AG09309 (cell line): ENCODE measurements at places on chromosomes 6 and 20.

DNA sequence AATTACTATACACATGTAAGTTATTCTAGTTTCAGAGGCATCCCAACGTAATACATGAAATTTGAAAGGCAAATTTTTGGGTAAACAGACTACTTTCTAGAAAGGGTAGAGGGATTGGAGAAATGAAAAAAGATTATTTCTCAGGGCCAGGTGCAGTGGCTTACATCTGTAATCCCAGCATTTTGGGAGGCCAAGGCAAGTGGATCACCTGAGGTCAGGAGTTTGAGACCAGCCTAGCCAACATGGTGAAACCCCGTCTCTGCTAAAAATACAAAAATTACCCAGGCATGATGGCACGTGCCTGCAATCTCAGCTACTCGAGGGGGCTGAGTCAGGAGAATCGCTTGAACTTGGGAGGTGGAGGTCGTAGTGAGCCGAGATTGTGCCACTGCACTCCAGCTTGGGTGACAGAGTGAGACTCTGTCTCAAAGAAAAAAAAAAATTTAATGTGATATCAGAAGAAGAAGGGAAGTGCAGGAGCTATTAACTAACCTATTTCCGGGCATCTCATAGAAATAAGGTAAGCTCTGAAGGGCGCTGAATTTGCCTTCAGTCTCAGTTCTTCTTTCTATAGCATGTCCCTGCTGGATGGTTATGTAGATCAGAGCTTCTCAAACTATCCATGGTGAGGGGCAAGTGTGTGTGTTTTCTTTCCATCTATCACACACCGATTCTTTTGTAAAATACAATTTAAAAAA, 100.3 kb upstream of the MTHFD1L start:
- no peak for DNase-seq

DNA sequence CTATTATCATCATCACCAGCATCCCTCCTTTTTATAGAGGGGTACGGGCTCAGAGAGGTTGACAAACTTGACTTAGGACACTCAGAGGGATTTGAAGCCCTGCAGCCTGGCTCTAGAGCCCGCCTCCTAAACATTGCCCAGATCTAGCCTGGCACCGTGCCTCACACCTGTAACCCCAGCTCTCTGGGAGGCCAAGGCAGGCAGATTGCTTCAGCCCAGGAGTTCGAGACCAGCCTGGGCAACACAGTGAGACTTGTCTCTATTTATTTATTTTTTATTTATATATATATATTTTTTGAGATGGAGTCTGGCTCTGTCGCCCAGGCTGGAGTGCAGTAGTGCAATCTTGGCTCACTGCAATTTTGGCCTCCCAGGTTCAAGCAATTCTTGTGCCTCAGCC, 6.3 kb upstream of the CSE1L start:
- DNase-seq: no peak

- no peak for DNase-seq
Observed at GRCh38 chr6:6881438-6882225, 226.1 kb upstream of the RREB1 start.

DNA sequence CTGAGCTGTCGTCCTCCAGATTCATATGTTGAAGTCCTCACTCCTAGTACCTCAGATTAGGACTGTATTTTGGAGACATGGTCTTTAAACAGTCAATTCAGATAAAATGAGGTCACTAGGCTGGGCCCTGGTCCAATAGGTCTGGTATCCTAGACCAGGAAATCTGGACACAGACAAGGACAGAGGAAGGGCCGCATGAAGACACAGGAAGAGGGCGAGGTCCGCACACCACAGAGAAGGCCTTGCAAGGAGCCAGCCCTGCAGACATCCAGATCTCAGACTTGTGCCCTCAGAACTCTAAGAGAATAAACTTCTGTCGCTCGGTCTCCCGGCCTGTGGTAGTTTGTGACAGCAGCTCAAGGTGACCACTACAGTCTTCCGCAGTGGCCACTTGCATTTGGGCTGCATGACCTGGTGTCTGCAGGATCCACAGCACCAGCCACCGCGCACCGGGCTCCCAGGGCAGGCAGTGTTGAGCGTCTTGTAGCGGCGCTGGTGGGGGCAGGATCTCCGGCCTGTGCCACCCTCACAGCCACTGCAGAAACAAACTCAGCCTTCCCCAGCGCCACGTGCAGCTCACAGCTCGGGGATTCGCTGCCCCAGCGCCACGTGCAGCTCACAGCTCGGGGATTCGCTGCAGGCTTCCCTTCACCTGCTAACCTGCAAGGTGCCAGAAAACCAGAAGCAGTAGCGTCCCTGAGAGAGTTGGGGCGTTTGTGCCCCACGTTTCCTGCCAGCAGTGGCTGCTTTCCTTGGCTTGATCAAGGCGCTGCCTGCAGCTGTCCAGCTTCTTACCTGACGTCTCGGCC, 6.0 kb upstream of the RBM38 start:
- no peak for DNase-seq

- DNase-seq: no peak
Observed at GRCh38 chr6:138991206-138991605, 3.2 kb upstream of the REPS1 start.

GRCh38 chr6:98484696-98485095, 349.7 kb upstream of the POU3F2 start:
- DNase-seq: no peak

- peak; percentile 89 for DNase-seq
Observed at GRCh38 chr6:75098709-75099108, 107.1 kb downstream of the COL12A1 start.

- DNase-seq: no peak
Observed at GRCh38 chr20:47748823-47749222, 36.5 kb downstream of the SULF2 start.

DNA sequence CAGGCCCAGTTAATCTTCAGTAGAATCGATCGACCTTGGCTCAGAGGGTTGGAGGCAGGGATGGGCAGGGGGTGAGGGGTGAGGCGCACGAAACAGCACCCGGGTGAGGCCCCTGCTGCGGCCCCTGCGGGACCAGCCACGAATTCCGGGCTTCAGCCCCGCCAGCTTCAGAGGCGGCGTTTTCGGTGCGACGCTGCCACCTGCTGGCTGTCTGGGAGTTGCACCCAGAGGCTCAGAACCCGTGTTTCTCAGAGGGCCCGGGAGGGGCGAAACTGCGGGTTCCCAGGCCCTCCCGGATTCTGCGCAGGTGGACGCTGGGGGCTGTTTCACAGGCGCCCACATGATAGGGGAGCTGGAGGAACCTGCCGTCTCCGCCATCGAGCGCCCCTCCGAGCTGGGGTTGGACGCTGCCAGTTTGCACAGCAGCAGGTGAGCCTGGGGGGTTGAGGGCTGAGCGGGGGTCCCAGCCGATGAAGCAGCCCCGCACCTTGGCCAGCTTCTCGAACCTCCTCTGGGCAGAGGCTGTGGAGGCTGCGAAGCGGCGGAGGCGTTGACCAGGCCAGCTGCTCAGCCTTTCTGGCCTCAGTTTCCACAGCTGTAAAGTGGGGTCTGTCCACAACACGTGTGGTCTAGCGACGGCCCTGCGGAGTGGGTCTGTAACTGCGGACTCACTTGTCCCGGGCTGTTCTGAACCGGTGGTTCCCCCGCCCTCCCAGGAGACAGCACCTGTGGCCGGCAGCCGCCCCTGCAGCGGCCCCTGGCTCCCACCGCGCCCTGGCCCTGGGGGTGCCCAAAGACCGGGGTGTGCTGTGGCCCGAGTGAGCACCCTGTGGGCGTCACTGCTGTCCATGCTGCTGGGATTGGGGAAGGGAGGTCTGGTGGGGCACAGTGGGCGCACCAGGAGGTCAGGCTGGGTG, 2.5 kb upstream of the BHLHE23 start:
- no peak for DNase-seq

- DNase-seq: no peak
Observed at GRCh38 chr6:42449917-42450476, 1.7 kb downstream of the TRERF1 start.

- no peak for DNase-seq
Observed at GRCh38 chr6:137401088-137401487, 93.1 kb downstream of the OLIG3 start.

DNA sequence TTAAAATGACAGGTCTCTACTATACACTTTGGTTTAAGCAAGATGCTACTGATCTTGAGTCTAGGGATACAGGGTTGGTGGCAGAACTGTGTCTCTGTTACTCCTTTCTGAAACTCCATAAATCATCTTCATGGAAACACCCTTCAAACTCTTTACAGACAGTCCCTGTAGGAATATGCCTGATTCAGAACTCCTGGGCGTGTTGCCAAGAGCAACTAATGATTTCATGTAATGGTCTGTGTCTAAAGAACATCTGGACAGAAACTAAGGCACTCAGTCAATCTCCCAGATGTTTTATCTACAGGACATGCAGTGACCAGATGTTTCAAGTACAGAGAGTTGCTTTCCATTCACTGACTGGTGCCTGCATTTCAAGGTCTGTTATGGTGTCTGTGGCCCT, 464.4 kb upstream of the CHD6 start:
- no peak for DNase-seq

DNA sequence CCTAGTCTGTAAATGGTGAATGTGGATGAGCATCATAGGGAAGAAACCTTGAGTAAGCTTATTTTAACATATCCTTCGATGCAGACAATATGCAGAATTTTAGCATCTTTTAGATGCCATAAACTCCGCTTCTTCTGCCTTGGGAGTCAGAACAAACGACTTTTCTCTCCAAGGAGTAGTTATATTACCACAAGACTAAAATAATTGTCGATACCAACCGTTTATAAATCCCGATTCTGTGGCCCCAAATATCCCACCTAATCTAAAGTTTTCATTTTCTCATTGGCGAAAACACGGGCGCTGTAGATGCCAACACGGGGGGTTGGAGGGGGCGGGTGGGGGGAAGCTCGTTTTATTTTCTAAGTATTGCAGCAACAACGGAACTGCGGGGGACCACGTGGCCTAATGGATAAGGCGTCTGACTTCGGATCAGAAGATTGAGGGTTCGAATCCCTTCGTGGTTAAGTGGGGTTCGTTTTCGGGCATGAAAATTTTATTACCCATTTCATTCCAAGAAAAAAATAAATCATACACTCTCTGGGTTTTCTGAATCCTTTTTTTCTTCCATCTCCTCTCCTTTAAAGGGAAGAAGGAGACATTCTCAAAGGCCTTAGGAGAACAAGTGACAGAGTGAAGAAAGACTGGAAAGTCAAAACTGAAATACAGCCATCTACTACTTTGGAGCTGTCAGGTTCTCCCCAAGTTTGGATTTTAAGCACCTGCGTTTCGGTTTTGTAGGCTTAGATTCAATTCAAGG, 65.5 kb upstream of the BTN3A2 start:
- no peak for DNase-seq

DNA sequence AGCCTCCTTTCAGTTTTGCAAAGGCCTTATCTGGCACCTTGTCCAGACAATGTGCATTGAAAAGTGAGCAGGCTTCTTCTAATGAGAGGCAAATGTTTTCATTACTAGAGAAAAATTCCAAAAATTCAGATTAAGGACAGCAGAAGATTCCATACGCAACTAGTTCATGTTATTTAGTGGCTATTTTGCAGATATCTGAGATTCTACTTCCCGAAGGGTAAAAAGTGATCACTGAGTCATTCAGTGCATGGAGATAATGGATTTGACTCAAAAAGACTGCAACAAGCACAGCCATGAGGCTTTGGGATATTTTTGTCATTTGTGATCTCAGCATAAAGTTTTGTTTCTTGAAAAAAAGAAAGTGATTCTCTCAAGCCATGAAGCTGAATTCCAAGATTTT, 29.9 kb downstream of the METTL24 start:
- peak; percentile 43 for DNase-seq

- DNase-seq: no peak
Observed at GRCh38 chr20:49338061-49338460, 60.2 kb upstream of the ZNFX1 start.

DNA sequence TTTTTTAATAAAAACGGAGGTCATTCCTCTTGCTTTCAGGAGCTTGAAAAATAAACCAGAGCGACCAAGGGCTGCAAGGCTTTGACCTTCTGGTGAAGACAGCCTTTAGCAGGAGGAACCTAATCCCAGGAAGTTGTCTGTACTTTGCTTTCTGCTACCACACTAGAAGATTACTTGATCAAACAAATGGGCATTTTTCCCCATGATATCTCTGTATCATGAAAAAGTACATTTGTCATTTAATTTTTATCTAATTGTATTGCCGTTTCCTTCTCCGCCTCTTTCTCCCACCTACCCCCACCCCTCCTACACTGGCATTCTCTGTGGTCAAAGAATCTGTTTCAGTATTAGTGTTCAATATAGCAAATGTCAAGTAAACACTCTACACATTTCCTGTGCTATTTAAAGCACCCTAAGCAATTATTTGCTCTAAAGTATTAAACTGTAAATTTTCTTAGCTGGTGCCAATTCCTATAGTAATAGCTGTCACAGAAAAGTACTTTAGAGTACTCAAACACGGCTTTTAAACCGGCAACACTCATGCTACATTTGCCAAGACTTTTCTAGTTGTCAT, 29.7 kb downstream of the ATXN1 start:
- DNase-seq: no peak

- no peak for DNase-seq
Observed at GRCh38 chr6:157456524-157456829, 75.5 kb downstream of the ZDHHC14 start.

DNA sequence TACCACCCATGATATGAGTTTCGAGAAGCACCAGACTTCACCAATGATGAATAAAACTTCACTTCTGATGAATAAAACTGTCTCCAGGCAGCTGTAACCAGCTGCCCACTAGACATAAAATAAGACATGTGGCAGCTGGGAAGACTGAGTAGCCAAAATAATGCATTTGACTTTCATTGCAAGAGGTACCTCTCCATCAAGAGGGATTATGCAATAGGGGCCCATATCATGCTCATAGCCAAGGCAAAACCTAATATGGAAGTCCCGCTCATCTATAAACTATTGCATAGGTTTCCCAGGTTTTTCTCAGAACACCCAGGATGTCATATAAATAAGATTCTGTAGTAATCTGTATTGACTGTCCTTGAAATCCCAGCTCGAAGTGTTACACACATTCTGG, 155.5 kb downstream of the SIM1 start:
- DNase-seq: no peak

- DNase-seq: no peak
Observed at GRCh38 chr6:31092769-31093505, 19.4 kb downstream of the C6orf15 start.

DNA sequence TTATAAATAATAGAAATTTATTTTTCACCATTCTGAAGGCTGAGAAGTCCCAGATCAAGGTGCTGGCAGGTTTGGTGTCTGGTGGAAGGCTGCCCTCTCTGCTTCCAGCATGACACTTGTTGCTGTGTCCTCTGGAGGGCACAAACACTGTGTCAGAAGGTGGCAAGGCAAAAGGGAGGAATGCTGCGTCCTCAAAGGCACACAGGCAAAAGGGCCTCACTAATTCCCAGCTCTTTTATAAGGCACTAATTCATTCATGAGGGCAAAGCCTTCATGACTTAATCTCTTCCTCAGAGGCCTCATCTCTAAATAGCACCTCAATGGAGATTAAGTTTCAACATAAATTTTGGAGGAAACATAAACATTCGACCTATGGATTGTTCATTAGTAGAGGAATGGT, 209.5 kb upstream of the SMLR1 start:
- no peak for DNase-seq
